Stomach (tissue), 19 donors: ENCODE measurements at places on chromosomes 3 and 15. TPM values are rescaled to one million over a fixed set of nuclear protein-coding genes. Genes with fewer than 3 reads are reported as not detected.

DNA sequence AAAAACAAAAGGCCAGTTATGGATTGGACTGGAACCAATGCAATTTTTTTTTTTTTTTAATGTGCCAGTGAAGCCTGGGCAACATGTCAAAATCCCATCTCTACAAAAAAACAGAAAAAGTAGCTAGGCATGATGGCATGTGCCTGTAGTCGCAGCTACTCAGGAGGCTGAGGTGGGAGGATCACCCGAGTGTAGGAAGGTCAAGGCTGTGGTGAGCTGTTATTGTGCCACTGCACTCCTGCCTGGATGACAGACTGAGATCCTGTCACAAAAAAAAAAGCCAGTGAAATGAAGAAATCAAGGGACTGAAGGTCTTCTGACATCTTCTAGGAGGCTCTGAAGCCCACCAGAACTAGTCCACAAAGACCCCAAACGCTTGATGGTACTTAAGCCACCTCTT is 101.2 kb downstream of the IQSEC1 start:
- no peak for DNase-seq

- DNase-seq: no peak
Observed at GRCh38 chr15:39546842-39547241, 34.0 kb upstream of the THBS1 start.

- DNase-seq: no peak
Observed at GRCh38 chr3:190435618-190436017, 14.1 kb downstream of the TMEM207 start.

DNA sequence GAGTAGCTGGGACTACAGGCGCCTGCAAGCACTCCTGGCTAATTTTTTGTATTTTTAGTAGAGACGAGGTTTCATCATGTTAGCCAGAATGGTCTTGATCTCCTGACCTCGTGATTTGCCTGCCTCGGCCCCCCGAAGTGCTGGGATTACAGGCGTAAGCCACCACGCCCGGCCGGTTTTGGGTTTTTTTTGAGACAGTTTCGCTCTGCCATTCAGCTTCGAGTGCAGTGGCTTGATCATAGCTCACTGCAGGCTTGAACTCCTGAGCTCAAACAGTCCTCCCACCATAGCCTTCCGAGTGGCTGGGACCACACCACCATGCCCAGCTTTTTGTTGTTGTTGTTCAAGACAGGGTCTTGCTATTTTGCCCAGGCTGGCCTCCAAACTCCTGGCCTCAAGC is 16.0 kb upstream of the SCAP start:
- no peak for DNase-seq

DNA sequence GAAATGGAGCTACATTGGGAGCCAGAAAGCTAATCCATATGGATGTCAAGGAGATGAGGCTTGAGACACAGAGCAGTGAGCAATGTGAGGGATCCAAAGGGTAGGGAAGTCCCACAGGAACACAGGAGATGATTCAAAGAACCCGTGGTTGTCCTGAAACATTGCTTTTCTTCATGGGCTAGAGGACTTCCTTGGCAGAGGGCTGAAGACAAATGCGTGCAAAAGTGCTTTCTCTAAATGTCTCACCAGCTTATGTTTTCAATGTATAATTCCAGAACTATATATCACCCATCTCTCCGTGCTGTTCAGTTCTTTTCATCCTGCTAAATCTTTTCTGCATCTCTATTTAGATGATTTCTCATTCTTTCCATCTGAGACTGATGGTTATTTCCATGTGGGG is 46.0 kb upstream of the GOLGA8A start:
- no peak for DNase-seq

DNA sequence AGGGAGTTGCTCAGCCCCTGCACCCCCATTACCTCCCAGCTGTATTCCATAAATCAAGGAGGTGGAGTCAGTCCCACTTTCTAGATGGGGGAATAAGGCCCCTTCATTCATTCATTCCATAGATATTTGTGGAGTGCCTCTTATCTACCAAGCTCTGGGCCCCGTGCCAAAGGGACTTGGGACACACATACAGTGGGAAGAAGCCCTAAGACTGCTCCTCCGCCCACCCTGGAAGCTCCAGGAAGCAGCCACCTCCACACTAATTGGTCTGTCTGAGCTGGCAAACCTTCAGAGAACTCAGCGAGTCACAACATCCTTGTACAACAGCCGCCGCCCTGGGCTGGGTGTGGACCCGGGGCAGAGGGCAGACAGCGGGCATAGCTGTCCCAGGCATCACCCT is 6.4 kb downstream of the STRA6 start:
- peak; percentile 83 for DNase-seq

The PDE8A gene
- 54.5 TPM for total RNA-seq

The GDPGP1 gene
- total RNA-seq: 26.6 TPM
